ENCODE measurements at places on chromosomes 7 and 10.

GRCh38 chr7:91285696-91286355, 21.6 kb downstream of the FZD1 start:
- DNase-seq, result peak; percentile 23

DNA sequence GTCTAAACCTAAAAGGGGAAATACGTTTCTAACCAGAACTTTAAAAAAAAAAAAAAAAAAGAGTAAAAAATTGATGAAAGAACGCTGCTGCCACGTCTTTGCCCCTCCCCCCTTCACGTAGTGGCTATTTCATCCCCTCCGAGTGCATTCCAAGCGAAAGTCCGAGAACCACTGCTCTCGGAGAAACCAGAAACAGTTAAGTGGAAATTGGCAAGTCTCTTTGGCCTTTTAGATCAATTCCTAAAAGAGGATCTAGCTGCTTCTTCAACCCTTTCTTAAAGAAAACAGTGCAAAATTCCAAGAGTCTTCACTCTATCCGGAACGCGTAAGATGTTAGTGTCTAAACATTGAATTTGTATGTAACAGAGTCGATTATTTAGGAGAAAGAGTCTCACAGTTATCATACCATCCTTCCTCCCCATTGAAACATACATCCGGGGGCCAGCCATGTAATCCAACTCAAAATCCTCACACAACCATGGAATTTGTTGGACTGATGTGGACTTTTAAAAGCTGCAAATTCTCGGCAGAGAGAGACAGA, 1.1 kb downstream of the P4HA1 start:
- peak; percentile 70 for DNase-seq

DNA sequence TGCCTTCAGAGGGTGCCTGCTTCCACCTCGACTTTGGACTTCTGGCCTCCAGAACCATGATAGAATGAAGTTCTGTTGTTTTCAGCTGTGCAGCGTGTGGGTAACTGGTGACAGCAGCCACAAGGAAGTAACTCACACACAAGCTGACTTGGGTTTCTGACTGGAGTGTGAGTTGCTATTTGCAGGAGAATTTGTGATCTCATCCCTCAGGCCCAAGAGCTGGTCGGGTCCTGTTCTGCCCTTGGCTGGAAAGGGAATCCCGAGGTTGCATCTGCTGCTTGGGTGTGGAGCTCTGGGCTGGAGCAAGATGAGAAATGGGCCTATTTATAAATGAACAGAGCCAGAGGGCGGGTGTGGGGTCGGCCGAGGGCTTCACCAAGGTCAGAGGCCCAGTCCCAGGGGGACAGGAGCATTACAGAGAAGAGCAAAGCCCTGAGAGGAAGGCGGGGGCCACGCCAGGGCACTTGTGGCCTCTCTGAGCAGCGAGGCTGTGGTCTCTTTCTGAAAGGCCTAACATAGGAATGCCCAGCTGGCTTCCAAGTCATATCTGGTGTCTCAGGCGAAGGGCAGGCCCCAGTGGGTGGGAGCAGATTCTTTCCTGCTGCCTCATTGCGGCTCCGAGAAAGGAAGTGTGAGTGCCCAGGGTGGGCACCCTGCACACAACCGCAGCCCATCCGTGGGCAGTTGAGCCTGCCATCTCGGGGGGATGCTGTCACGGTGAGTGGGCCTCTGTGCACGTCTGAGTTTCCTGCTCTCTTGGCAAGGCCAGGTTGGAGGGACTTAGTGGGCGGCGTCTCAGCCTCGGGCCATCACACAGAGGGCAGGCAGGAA, 26.5 kb upstream of the C10orf71 start:
- peak; percentile 82 for DNase-seq

DNA sequence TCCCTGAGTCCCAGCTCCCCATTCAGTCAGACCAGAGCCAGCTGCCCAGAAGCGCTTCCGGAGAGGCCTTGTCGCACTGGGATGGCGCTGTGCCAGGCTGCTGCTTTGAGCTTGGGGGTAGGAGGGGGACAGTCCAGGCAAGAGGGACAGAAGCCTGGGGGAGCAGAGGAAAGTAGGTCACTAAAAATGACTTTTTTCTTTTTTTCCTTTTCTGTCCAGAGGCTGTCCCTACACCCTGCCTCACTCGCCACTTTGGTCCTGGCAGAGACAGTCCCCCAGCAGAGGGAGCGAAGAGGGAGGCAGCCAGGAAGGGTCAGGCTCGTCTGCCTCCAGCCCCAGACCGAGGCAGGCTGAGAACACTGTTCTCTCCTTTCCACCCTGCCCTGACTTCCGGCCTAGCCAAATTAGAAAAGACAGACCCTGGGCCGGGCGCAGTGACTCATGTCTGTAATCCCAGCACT, 15.8 kb upstream of the TRIM8 start:
- no peak for DNase-seq

- no peak for DNase-seq
These were observed 13.2 kb downstream of the CCDC7 start for GRCh38 chr10:32459051-32459698.

DNA sequence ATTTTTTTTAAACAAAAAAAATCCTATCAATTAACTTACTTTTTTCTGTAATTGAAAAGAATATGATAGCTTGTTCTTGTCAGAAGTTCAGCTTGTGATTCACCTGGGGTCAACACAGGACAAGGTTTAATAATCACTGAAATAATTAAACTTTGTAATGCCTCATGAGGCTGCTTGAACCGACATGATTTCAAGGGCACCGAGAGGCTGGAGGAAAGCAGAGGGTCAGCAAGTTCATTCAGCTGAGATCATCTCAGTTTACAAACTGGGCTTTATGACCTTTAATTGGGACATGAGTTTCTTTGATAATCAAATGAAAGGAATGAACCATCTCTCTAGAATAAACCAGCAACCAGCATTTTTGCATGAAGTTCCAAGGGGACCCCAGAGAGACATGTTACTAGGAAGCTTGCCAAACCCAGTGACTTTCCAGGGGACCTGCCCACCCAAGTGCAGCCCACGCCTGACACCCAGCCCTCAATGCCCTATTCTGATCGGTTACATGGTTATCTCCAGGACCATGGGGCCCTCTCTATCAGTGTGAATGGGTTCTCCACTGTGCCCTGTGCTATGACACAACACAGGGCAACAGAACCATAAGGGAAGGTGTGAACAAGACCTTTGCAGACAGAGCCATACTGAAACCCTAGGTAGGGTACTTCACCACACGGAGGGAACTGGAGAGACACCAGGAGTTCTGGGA, 7.8 kb upstream of the CYP3A4 start:
- DNase-seq, result no peak
